ENCODE measurements at places on chromosomes 7 and 10. TPM values are rescaled to one million over a fixed set of nuclear protein-coding genes. Genes with fewer than 3 reads are reported as not detected.

HOXA13 gene
- total RNA-seq: not detected

PTN gene
- total RNA-seq: 0.37 TPM

SPOCK2 gene
- total RNA-seq: 191 TPM

SYT15B gene
- 0.11 TPM for total RNA-seq

RADIL gene
- 0.08 TPM for total RNA-seq

STRIP2 gene
- 51.7 TPM for total RNA-seq

PLEKHS1 gene
- not detected for total RNA-seq

TSPAN12 gene
- total RNA-seq: not detected

ZKSCAN5 gene
- total RNA-seq: 11.5 TPM

PRF1 gene
- 28.5 TPM for total RNA-seq

LRRTM3 gene
- total RNA-seq: 0.17 TPM

NAT16 gene
- not detected for total RNA-seq

PDK4 gene
- total RNA-seq: not detected

PON1 gene
- total RNA-seq: not detected

CPEB3 gene
- 2.1 TPM for total RNA-seq

ACSM6 gene
- not detected for total RNA-seq

OPN1SW gene
- not detected for total RNA-seq

PSMA2 gene
- total RNA-seq: 179 TPM

SLC16A12 gene
- total RNA-seq: not detected

TRIM50 gene
- total RNA-seq: not detected

SLC26A4 gene
- total RNA-seq: 14.7 TPM

GRID2IP gene
- total RNA-seq: 0.32 TPM

DNMBP gene
- total RNA-seq: 3.0 TPM

CHN2 gene
- total RNA-seq: 0.85 TPM

NKX1-2 gene
- not detected for total RNA-seq

COL13A1 gene
- total RNA-seq: not detected

SFTPD gene
- not detected for total RNA-seq

LRRC61 gene
- 61.6 TPM for total RNA-seq

SLC39A12 gene
- total RNA-seq: not detected

FAM25G gene
- total RNA-seq: not detected

DHTKD1 gene
- total RNA-seq: 20.9 TPM

TEX36 gene
- total RNA-seq: not detected

SAP25 gene
- total RNA-seq: 7.6 TPM

PON3 gene
- not detected for total RNA-seq

ANTXRL gene
- not detected for total RNA-seq

PAPSS2 gene
- 0.66 TPM for total RNA-seq

CYP3A4 gene
- total RNA-seq: not detected

CARD11 gene
- 98.7 TPM for total RNA-seq

AEBP1 gene
- total RNA-seq: 1.2 TPM

GAD2 gene
- not detected for total RNA-seq

ELFN1 gene
- 0.19 TPM for total RNA-seq

UTF1 gene
- not detected for total RNA-seq

FAM171A1 gene
- 2.4 TPM for total RNA-seq

CHAT gene
- total RNA-seq: not detected

GIMAP5 gene
- total RNA-seq: 106 TPM

PPP1R17 gene
- not detected for total RNA-seq

SPDYE2B gene
- not detected for total RNA-seq

FAM25A gene
- total RNA-seq: not detected

KIN gene
- 11.0 TPM for total RNA-seq

TUBGCP2 gene
- 55.8 TPM for total RNA-seq

TNS3 gene
- 0.71 TPM for total RNA-seq

PRKAR2B gene
- 0.95 TPM for total RNA-seq

TRPV6 gene
- 0.16 TPM for total RNA-seq

LSM5 gene
- 111 TPM for total RNA-seq

All from activated T-helper 17 cell treated with anti-CD3 and anti-CD28 coated beads, Interleukin-2, amount 50 U/mL, for 72 hours (primary cell).